ENCODE measurements at places on chromosomes 5 and 9.

GRCh38 chr5:79235261-79235633 lies 684 bp upstream of the JMY start:
- DNase-seq = no peak

DNA sequence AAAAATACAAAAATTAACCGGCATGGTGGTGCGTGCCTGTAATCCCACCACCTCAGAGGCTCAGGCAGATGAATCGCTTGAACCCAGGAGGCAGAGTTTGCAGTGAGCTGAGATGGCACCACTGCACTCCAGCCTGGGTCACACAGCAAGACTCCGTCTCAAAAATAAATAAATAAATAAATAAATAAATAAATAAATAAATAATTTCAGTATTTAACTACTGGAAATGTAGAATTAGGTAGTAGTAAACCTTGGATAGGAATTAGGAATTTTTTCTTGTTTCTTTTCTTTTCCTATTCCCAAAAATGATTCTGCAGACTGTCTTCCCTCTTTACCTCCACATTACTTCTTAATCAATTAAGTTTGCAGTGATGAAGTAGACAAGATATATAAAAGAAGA lies 103.2 kb downstream of the PLK2 start:
- no peak for DNase-seq

DNA sequence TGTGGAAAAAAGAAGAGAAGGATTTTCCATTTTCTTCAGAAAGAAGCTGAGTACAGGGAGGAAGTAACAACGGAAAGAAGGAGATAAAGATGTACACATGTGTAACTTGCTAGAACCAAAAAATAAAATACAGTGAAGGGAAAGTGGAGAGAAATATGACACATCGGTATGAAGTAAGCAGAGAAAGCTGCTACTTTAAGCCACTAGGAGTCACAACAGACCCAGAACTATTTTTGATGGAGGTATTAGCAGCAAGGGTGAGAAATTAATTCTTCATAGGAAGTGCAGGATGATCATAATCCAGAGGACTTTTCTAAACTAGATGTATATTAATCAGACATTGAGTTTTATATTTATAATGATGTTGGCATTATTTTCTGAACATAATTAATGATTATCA lies 88.5 kb downstream of the FAM174A start:
- DNase-seq = no peak

DNA sequence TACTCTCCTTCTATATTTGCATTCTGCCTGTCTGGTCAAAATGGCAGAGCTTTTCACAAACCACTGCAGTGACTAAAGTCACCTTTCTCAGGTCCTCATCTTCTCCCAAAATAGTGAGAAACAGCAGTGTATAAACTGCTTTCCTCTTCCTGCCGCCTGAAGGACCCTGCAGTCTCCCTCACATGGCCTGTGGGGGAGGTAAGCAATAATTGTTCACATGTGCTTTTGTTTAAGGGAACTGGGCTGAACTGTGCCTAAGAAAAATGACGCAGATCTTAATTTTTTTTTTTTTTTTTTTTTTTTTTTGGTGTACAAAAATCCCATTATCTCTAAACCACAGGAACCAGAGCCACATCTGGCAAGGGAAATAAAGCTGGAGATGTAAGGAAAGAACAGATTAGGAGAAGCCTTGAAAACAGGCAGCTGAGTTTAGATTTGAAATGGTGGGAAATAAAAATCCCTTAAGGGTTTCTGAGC lies 131.7 kb upstream of the VLDLR start:
- no peak for DNase-seq

GRCh38 chr5:137714946-137715345 lies 20.9 kb downstream of the KLHL3 start:
- DNase-seq = no peak

DNA sequence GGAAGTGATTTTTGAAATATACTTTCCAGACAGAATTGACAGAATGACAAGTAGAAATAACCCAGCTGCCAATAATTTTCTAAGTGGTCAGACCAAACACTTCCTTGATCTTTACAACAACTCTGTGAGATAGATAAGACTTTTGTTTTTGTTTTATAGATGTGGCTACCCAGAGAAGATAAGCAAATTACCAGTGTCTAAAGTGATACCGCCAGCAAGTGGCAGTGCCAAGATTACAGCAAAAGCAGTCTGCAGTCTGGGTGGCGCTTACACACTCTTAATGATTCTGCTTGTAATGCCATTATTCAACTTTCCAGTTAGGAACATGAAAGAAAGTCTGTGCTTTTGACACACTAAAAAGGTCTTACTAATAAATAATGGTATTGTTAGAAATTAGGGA lies 92.1 kb downstream of the HCN1 start:
- DNase-seq = no peak

Measured in mesothelial cell of epicardium (in vitro differentiated cells).